ENCODE measurements at places on chromosomes 6 and 20.

DNA sequence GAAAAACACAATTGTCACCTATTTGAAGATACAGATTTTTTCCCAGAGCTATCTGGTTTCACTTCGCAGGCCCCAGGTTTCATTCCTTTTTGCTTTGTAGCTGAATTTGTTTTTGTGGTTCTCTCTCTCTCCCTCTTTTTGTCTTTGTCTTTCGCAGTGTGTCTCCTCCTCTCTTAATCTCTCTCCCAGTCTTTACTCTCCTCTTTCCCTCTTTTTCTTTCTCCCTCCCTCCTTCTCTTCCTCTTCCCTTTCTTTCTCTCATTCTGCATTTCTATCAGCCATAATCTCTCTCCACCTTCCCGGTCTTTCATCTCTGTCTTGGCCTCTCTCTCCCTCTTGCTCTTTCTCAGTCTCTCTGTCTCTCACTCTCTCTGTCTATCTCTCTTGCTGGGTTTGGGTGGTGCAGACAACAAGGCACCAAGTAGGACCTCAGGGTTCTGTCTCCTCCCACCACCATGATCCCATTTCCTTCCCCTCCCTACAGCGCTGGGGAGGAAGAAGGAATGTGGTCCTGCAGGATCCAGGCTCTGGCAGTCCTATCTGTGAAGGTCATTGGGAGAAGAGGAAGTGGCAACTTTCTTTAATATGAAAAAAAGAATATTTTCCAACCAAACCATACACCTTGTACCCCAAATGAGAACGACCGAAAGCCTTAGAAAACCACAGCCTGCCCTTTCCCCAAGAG is 63.2 kb downstream of the BANF2 start:
- DNase-seq = no peak

GRCh38 chr6:6217855-6218758 is 102.4 kb downstream of the F13A1 start:
- no peak for DNase-seq

DNA sequence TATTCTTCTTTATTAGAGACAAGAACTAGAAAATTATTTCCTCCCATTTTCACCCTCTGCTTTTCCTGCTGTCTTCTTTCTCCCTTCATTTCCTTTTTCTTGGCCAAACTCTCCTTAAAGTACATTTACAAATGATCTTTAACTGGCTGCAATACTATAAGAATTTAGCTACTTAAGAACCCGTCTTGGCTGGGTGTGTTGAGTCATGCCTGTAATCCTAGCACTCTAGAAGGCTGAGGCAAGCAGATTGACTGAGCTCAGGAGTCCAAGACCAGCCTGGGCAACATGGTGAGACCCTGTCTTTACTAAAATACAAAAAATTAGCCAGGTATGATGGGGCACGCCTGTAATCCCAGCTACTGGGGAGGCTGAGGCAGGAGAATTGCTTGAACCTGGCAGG is 39.3 kb upstream of the SRPK1 start:
- DNase-seq = no peak

DNA sequence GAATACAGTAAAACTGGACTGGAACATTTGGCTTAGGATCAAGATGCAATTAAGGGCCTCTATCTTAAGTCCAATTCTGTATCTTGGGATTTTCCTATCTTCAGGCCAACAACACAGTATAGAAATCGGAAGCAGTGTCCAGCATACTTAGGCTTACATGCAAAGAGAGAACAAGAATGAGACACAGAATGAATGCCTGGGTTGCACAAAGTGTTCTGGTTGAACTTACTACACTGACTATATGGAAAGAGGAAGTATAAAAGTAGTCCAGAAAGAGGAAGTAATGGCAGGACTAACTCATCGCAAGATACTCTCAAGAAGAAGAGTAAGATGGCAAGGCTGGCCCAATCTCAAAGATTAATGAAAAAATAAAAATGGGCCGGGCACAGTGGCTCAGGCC is 87.6 kb downstream of the BTBD9 start:
- DNase-seq = peak; percentile 42

DNA sequence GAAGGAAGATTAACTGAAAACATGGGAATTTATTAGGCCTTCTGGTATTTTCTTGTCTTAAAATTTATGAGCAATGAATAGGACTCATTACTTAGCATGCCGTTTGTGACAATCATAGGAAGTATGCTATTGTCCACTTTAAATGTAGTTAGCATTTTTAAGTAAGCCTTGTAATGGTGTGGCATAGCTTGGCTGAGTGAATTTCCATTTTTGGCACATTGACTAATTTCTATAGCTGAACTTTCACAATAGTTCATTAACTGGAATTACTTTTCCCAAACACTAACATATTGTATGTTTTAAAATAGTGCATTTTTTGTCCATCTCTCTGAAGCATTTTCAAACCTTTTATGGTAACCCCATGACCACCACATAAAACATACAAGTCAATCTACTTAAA is 15.7 kb downstream of the RSPO3 start:
- no peak for DNase-seq

- DNase-seq = no peak
These were observed 223.9 kb upstream of the THEMIS start for GRCh38 chr6:128124713-128125112.

DNA sequence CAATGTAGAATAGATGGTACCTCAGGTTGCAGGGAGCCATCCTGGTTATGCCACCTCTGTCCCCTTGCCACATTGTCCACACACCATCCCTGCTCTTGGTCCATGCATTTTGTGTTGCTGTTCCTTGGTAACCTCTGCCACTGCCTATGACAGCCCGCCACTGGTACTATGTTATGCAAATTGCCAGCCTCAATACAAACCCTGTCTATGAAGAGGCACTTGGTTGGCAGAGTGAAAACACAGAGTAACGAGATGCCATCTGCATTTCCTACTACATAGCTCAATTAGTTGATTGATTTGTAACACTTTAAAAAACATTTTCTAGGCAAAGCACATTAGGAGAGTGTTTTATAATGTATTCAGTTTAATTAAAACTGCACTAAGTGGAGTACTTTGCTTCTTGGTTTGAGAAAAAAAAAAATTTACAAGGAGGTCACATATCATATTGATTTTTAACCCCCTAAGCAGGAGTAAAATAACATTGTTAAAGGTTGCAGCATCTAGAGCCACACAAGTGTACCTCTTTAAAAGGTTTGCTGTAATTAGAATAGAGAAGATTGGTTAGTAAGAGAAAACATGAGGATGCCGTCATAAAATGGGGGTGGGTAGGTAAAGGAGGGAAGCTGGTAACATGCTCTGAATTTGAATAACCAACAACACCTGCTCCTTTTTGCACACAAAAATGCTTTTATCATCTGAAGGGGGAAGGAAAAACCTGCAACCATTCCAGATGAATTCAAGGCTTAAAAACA is 817.1 kb downstream of the KIF16B start:
- DNase-seq = peak; percentile 57

DNA sequence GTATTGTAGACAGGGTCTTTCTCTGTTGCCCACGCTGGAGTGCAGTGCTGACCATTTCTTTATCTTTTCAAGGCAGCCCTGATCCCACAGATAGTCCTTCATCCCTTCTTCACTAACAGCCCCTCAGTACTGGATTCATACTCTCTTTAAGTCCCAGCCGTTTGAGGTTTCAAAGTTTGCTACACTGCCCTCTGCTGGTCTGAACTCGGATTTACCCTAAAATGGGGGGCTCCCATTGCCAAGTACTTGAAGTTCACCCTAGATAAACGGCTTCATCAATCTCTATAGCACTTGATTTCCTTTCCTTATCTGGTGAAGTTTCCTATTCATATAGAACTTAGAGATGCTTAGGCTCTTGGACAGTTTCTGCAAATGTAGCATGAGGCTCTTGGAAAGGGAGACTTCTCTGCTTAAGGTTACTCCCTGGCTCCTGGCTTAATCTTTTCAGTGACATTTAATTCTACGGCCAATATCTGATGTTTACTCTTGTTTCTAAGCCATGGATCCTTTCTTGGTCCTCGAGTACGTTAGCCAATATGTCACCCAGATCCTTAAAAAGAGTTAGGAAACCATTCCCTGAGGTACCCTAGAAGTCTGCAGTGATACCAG is 21.4 kb upstream of the PREP start:
- peak; percentile 10 for DNase-seq

GRCh38 chr6:140663772-140664171 is 1289.3 kb upstream of the CITED2 start:
- no peak for DNase-seq
